Bone marrow (tissue), 2 donors: ENCODE measurements at places on chromosomes 7 and 10.

DNA sequence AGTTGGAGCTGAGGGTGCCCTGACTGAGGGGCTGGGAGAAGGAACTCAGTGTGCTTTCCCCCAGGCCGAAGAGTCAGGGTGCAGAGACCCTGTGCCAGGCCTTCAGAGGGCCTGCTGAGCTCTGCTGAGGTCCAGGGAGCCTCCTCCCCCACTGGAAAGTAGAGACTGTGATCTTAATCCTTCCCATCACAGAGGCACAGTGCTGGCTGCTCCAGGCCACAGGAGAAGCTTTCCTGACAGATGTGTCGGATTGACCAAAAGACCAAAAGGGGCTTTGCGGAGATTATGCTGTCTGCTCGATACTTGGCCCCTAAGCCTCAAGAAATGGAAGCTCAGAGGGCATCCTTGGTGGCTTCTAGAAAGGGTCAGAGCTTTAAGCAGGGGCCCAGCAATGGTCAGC is 32.9 kb upstream of the BTRC start:
- no peak for DNase-seq

- no peak for DNase-seq
Measured at GRCh38 chr10:96493254-96493653, 20.5 kb downstream of the TLL2 start.

DNA sequence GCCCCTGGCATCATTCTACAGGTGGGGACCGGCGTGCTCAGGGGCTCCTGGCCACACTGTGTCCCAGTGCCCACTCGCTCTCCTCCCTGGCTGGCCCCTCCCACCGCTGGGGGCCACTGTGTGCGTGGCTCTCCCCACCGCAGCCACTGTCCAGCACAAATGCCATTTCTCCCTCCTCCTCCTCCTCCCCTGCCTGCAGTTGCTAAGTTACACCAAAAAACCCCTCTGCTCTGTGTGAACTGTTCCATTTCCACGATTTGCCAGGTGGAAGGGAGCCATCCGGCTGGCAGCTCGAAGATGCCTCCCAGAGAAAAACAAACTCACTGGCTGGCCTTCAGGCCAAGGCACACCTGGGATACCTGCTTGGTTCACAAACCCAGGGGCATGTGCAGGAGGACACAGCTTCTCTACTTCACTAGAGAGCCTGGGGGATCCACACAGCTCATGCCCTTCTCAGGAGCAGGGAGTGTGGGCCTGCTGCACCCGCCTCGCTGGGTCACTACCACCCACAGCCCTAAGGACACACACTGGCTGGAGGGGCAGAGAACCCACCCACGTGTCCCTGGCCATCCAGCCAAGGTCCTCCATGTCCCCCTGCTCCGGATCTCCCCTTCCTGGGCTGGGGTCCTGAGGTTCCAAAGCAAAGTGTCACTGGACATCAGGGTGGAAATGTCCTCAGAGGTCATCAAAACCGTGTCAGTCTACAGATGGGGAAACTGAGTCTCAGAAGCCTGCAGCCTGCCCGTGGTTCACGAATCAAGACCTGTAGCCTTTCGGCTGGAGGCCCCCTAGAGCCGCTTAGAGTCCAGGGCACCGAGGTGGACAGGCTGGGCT is 1.7 kb downstream of the RASGEF1A start:
- DNase-seq, result no peak

- DNase-seq, result no peak
Measured at GRCh38 chr7:142422621-142423020, 164.8 kb upstream of the PRSS58 start.

DNA sequence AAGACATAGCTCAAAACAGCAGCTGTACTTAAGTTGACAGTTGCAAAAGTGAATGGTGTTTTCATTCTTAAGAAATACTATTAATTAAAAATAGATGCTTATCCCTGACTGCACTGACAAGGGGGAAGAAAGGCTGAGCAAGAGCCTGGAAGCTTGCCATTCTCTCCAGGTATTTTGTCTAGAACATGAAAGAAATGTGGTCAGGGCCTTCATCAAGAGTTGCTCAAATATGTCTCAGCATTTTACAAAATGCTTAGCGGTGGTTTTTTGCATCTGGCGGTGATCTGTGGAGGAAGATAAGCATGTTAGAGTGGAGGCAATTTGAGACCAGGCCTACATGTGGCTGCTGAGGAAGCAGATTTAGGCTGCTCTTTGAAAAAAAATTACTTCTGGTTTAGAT is 46.4 kb upstream of the CC2D2B start:
- DNase-seq, result no peak

DNA sequence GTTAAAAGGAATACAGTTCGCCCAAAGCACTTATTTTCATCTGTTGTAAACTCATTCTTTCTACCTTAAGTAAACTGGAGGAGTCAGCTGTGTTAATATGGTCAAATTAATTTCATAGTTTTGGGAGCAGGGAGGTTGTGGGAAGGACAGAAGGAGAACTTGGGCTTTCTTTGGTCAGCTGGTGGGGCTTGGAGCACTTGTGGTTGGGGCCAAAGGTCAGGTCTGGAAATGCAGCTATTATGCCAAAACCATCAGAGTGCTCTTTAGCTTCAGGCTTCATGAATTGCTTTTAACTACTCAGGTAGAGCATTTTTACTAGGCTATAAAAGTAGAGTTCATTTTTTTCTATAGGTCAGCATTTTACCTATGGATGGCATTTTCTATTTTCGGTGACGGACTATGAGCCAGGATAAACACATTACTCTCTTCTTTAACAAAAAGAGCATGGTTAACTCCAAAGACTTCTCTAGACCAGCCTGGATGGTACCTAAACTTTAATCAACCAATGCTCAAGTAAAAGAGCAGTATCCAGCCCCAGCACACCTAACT is 30.0 kb downstream of the STEAP4 start:
- DNase-seq, result no peak

DNA sequence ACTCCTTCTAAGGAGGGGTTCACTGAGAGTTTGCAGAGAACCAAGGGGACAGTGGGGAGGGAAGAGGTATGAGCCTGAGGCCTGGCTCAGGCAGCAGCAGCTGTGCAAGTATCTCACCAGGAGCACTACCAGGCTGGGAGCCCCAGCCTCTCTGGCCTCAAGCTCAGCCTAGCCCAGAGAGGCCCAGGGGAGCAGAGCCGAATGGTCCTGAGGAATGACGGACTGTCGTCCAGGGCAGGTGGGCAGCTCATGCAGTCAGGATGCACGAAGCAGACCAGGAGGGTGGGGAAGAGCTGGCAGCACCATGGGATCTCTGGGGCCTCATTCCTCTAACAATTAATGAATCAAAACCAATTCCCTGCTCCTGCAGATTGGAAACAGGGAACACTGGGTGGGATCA is 151.5 kb downstream of the GRID1 start:
- no peak for DNase-seq

DNA sequence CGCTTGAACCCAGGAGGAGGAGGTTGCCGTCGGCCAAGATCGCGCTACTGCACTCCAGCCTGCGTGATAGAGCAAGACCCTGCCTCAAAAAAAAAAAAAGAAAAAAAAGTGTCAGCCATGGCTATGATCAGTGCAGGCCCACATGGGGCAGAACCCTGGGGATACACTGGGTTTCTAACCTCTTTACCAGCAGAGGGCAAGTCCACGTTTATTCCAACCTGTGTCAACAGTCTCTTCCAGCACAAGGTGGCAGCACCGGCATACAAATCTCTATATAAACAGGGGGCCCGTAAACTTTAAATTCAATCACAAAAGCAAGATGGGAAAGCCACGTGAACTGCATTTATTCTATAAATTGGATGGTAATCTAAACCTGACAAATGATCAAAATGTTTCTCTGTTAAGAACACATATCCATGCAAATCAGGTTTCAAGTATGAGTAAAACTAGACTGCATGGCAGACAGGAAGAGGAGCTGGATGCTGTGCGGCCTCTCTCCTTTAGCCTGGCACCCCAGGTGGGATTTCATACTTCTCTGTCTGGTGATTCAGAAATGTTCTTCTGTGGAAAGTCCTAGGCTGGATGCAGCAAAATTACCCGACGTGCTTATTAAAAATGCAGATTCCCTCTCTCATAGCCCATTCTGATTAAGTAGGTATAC is 60.0 kb upstream of the STEAP1B start:
- peak; percentile 39 for DNase-seq

DNA sequence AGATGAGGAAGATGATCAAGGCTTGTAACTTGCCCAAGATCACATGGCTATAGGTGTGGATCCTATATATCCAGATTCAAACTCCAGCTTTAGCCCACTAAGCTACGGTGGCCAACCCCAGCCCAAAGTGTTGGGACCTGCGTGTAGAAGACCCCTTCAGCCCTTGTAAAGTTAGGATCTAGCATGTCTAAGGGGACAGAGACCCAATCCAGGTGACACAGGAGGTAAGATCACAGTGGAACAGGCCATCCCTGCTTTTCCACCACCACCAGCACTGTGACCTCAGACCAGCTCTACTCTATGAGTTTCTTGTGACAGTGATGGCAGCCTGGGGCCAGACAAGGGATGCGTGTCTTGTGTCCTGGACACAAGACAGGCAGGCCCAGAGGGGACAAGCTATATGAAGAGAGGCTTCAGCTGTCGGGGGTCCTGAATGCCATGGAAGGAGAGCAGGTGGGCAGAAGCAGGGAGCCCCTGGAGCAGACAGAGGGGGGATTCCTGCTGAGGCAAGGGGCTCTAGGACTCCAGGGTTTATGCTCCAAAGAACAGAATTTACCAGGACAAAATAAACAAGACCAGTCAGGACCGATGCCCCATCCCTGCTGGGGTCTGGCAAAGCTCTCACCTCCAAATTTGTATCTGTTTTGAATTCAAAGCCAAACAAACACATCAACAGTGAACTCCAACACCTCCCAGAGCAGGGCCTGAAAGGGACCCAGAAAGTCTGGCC is 10.4 kb downstream of the GPRIN2 start:
- no peak for DNase-seq

- no peak for DNase-seq
Measured at GRCh38 chr7:143295870-143296269, 7.7 kb downstream of the CASP2 start.

DNA sequence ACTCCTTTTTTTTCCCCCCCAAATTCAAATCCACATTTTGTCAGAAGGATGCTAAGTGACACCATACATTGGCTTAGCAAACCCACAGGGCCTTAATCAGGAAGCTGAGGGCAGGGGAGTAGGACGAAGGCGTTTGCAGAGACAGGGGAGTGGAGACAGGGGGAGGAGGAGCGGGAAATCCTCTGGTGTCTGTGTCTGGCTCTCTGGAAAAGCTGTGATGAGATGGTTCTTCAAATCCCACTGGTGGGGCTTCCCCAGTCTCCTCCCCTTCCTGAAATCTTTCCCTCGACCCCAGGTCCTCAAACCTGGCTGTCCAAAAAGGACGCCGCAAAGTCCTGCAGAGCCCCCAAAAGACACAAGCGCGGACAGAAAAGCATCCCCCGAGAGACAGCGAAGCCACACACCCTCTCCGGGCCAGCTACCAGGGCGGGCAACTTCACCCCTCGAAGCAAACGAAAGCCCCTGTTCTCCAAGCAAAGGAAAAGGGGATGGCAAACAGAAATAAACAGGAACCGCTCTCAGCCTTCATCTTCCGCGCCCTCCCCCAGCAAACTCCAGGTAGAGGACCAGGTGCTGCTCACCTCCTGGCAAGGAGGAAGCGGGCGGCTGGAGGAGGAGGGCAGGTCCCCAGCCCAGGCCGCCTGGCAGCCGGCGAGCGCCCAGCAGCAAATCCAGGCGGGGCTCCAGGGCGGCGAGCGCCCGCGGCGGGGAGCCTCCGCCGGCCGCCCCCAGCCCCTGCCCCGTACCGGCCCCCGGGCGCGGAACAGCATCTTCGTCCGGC is 520 bp downstream of the ELAPOR2 start:
- DNase-seq, result no peak

- DNase-seq, result peak; percentile 20
Measured at GRCh38 chr10:88964869-88965415, 12.4 kb upstream of the ACTA2 start.

GRCh38 chr10:63116452-63117072 is 16.6 kb upstream of the NRBF2 start:
- DNase-seq, result no peak

GRCh38 chr10:113041841-113042750 is 92.0 kb downstream of the TCF7L2 start:
- DNase-seq, result no peak

DNA sequence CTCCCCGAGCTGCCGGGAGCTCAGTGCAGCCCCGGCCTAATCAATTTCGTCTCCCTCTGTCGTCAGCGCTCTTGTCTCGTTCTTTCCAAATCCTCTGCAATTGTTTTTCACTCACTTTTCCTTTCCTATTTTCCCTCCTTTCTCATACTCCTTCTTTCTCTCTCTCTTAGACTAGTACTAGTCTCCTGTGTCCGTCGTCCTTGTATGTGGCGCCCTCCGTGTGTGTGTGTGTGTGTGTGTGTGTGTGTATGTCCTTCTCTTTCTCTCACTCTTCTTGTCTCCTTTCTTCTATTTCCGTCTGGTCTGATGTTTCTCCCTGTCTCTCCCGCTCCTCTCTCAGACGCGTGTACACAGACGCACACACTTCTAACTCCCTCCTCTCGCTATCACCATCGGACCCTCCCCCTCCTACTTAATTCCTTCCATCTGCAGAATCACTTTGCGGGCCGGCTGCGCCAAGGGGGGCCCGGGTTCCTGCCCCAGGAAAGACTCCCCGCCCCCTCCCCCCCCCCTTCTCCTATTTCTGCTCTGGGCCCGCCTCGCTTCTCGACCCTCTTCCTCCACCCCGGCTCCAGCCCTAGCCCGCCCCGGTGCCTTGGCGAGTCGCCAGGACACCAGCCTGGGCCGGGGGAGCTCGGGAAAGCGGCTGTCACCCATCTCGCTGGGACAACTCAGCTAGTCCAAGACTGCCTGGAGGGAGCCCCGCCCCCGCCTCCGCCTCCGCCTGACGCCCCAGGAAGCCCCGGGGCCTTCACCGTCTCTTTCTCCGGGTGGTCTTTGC is 743 bp upstream of the ZCCHC24 start:
- peak; percentile 72 for DNase-seq

GRCh38 chr10:35306852-35307251 is 29.5 kb upstream of the CCNY start:
- no peak for DNase-seq

DNA sequence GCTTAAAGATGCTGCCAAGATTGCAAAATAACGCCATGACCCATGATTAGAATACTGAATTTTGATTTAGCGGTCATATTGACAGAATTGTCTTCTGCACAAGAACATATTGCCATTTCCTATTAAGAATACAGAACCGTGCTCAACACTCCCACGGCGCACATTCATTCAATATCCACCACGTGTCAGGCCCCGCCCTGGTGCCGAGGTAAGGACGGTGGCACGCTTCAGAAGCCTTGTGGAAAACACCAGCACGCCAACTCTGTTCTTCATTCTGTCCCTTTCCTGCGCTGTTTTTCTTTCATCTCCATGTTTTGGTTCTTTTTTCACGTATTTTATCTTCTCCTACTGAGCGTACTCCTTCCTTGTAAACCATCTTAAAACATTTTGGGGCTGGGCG is 189.3 kb downstream of the ZMYND11 start:
- no peak for DNase-seq

GRCh38 chr10:17353568-17354300 is 100.7 kb downstream of the ST8SIA6 start:
- DNase-seq, result no peak

- no peak for DNase-seq
Measured at GRCh38 chr10:72913287-72913686, 19.7 kb downstream of the OIT3 start.
